ENCODE measurements at places on chromosomes 5 and 9. TPM values are rescaled to one million over a fixed set of nuclear protein-coding genes. Genes with fewer than 3 reads are reported as not detected.

DNA sequence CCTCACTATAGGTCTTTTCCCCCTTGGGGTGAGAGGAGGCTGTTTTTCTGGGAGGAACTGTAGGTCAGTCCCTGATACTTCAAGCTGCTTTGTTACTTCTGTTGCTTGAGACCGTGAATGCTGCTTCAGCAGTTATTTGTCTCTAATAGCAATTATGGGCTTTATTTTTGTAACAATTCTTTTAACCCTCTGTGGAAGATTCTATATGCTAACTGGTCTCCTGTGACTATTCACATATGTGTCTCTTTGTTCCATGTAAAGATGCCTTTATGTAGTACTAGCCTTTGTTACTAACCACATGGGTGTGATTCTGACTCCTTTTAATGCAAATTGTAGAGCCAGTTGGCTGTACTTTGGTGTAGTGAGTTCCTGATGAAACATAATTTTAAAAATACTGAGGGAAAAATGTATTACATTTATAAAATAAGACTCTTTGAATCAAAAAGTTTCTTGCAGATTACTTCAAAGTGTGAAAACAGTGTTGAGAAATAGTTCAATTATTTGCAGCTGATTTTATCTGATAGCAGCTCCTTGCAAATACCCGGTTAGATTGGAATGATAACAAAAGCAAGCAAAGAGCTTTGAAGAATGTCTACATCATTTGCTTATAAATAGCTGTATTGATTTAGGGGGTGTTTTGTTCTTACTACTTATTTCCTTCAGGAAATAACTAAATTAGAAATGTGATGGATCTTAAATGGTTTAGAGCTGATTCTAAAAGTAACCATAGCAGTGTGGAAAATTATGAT is 46.6 kb downstream of the ANGPTL2 start:
- DNase-seq = no peak

- DNase-seq = no peak
Measured at GRCh38 chr9:124695280-124695890, 75.7 kb downstream of the NR6A1 start.

DNA sequence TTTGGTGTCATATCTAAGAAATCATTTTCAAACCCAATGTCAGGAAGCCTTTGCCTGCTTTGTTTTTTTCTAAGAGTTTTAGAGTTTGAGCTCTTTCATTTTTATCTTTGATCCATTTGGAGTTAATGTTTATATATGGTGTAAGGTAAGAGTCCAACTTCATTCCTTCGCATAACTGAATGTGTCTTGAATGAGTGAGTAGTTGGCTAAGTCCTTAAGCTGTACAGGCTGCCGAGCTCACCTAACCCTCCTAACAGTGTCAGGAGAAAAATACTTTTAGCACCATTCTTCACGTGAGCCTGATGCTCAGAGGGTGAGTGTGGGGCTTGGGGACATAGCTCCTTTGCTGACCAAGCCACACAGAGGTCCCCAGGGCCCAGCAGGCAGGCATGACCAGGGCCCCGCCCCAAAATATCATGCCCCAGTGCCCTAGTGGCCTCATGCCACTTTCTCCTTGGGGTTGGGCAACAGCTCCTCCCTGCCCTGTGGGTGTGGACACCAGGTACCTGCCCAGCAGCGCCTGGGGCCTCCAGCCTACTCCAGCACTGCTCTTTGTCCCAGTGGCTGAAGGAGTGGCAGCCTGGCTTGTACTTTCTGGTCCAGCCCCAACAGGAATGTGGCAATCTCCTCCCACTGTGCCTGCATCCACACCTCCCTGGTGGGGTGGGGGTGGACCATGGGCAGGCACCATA is 17.2 kb downstream of the PPARGC1B start:
- DNase-seq = no peak

Gene SAXO1
- 1.0 TPM for total RNA-seq

Data from tibial nerve (tissue), 4 donors.